GM04504 (cell line): ENCODE measurements at places on chromosomes 12 and 14.

DNA sequence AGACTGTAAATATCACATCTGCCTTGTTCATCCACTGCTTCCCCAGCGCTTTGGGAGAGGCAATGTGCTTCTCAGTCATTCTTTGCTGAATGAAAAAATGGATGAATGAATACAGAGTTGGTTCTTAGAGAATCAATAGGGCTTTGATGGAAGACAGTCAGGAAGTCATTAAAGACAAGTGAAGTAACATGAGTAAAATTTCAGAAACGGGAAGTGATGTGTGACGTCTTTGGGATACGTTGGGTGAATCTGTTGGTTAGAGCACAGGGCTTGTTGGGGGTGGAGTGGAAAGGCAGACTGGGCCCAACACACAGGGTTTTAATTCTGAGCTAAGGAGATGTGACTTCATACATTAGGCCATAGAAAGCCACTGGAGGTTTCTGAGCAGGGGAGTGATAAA lies 39.0 kb upstream of the NRXN3 start:
- DNase-seq, result no peak

GRCh38 chr14:32722631-32723183 lies 216.0 kb upstream of the NPAS3 start:
- DNase-seq, result no peak

DNA sequence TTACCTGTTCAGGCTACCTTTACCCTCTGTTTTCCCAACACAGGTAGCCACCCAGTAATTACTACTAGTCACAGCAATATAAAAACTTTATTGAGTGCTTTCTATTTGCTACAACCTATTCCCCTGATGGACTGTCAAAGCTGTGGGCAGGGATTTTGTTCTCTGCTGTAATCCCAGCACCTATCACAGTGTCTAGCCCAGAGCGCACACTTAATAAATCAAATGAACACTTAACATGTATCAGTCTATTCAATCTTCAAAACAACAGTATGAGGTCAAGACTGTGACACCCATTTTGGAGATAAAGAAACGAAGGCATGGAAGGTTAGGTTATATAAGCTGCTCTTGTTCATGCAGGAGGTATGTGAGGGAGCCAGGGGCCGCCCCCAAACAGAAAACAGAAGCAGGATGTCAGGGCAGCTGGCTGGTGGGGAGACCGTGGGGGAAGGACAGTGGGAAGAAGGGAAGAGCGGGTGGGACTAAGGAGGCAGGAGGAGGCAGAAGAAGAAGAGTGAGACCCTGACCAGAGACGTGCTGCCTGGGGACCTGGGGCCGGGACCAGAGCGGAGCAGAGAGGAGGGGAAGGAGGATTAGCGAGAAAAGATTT lies 1.7 kb downstream of the TNFRSF1A start:
- no peak for DNase-seq

DNA sequence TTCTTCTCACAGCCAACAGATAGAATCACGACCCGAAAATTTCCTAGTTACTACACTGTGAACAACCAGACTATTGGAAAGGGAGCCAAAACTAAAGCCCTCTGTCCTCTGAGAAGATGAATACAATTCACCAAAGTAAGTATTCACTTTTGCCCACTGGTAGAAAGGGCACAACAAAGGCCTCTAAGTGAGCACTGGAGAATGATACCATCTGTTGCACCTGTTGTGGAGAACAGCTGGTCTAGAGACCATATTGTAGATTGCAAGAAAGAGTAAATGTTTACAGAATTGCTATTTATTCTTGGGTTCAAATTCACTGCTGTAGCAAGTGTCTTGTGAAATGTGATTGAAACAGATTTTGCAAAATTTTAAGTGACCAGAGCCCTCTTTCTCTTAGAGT lies 46.9 kb upstream of the ANO6 start:
- no peak for DNase-seq

DNA sequence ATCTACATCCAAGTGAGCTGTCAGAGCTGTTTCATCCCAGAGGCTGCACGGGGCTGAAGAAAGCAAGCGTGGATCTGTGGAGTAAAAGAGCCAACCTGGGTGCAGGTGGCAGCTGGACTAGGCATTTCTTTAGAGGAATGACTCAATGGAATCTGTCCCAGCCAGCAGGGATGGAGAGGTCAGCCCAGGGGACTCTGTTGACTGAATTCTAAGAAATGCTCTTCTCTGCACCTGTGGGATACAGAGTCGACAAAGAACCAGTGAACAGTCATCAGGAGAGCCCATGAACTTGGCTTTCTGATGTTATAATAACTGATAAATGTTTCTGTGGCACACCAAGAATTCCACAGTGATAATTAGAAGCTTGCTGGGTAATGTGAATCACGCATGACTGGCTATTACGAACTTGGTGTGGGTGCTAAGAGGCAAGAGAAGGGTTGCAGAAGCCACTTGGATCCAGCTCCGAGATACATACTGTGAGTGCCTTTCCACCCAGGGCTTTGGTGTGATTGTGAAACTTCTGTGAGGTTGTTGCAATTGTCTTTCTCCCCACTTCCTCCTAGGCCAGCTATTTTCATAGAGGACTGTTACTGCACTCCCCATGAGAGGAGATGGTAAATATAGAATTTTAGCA lies 16.2 kb downstream of the PYGL start:
- DNase-seq, result peak; percentile 90

GRCh38 chr14:92160619-92161018 lies 38.9 kb downstream of the CPSF2 start:
- DNase-seq, result peak; percentile 50
